ENCODE measurements at places on chromosomes 1 and 21.

DNA sequence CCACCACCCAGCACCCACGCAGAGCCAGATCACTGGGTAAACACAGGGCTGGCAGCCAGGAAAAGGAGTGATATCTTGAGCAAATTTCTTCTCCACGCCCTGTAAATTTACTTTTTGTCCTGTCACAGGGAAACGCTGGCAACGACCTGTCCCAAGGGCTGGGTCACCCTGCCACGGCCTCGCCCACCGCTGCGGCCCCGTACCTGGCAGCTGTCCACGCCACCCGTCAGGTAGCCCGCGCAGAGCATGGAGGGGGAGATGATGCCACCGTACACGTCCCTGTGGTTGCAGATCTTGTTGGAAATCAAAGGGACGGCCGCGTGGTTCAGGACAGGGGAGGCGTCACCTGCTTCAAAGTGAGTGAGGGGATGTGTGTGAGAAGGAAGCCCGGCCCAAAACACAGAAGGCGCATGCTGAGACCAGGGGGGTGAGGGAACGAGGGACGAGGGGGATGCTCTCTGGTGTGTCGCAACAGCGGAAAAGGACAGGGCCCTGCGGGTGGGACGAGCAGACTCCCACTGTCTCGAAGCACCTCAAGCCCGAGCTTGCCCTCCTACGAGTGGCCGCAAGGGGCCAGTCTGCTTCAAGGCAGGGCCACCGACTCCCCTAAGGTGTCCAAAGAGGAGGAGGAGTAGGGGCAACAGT is 10.1 kb upstream of the TFF1 start:
- peak; percentile 64 for DNase-seq

DNA sequence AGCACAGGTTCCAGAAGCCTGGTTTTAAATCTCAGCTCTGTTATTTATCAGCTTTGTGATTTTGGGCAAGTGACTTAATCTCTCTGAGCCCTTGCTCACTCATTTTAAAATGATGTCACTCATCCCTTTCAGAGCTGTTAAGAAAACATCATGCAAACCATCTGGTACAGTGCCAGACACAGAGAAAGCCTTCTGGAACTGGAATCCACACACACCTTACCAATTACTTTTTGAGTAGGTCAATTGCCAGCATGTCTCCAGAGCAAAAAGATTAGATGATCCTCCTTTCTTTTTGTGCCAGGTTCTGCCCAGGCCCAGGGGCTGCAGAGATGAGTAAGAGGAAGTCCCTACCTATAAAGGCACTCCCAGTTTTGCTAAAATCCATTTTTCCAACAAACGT is 61.3 kb downstream of the ROR1 start:
- no peak for DNase-seq

- no peak for DNase-seq
These were observed 113.8 kb upstream of the C8B start for GRCh38 chr1:57079454-57080157.

- DNase-seq = no peak
These were observed 6.2 kb upstream of the KCNK2 start for GRCh38 chr1:215076322-215076721.

DNA sequence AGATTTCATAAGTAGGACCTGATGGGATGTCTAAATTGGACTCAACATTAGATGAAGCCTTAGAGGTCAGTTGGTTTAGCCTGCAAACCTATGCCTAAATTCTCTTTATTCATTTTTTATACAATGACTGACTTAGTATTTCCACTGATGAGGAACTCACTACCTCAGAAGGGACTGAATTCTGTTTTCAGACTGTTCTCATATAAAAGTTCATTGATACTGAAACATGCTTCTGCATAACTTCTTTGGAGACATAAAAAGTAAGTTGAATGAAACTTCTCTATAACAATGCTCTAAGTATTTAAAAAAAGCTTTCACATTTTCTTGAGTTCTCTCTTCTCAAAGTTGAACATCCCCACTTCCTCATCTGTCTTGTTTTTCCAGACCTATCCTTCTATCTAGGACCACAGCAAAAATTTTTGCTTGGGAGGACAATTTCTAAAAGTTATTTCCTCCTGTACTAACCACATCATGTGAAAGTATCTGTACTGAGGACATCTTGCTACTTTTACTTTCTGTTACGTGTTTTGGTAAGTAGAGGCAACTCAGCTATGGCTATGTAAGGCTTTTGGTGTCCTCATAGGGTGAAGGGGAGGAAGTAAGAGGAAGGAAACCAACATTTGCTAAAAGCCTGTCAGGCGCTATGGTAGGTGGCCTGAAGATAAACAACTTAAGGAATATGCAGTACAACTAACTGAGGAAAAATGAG is 64.1 kb downstream of the USP24 start:
- no peak for DNase-seq

GRCh38 chr1:231636157-231636556 is 9.6 kb downstream of the DISC1 start:
- no peak for DNase-seq

DNA sequence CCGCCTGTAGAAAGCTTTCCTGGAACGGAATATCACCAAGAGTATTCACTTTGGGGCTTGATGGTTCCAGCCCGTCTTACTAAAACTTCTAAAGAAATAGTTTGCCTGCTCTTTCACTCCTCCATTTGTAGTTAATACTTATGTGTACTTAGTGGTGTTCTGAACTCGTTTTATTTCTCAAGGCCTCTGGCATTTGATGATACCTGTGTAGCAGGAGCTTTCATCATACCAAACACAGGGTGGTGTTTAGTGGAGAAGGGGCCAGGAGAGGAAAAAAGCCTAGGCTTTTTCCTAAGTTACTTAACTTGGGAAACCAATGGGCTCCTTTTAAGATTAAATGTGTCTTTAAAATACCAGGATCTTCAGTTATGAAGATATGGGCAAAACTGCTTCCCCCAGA is 74.3 kb downstream of the RPS6KA1 start:
- DNase-seq = no peak

GRCh38 chr1:4681026-4681425 is 26.6 kb downstream of the AJAP1 start:
- no peak for DNase-seq

- no peak for DNase-seq
These were observed 455.5 kb upstream of the ADAMTS5 start for GRCh38 chr21:27422435-27422834.

DNA sequence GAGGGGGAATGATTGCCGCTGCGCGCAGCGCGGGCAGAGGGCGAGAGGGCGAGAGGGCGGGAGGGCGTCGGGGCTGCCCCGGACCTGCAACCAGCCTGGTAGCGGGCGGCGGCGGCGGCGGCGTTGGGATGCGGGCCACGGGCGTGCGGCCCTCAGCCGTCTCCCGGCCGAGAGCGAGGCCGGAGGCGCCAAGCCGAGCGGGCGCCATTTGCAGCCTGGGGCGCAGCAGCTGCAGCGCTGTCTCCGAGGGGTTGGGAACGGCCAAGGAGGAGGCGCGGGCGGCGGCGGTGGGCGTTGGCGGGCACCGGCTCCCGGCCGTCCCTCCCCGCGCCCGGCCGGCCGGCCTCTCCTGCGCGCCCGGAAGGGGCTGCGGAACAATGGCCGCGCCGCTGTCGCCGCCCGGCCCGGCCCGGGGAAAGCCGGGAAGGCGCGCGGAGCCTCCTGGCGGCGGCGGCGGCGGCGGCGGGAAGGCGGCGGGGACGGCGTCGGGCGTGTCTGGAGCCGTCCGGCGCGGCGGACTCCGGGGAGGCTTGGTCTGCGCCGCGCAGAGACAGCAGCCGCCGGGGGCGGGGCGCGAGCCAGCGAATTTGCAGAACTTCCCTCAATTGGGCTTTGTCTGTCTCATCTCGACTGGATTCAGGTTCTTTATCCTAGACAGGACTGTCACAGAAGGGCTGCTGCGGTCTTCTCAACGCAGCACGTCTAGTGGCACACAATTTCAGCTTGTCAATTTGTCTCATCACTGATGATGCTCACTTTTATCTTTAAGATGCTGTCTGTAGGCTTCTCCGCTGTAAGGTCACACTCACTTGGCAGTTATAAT is 35.7 kb downstream of the ZBTB8B start:
- peak; percentile 76 for DNase-seq

- no peak for DNase-seq
These were observed 40.3 kb upstream of the TLR5 start for GRCh38 chr1:223183268-223183862.

- peak; percentile 25 for DNase-seq
These were observed 20.4 kb downstream of the OLFML2B start for GRCh38 chr1:162003061-162003829.

DNA sequence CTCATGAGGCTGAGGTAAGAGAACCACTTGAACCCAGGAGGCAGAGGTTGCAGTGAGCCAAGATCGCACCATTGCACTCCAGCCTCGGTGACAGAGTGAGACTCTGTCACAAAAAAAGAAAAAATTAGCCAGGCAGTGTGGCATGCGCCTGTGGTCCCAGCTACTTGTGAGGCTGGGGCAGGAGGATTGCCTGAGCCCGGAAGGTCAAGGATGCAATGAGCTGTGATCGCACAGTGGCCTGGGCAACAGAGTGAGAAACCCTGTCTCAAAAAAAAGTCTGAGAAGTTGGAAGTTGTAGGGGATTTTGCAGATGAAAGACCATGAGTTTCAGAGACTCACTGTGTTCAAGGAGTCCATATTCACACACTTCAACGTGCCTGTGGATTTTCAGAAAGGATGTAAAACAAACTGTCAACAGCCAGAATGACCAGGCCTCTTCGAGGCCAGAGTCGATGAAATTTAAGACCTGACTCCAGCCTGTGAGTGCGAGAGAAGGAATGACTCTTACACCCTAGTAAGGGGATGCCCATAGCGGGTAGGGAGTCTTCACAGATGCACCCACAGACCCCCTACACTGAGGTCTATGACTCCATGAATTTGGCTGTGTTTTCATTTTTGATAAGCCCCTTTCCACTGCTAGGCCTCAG is 2.2 kb downstream of the S100A13 start:
- DNase-seq = no peak

- DNase-seq = no peak
These were observed 39.7 kb upstream of the IFNLR1 start for GRCh38 chr1:24226749-24227148.

DNA sequence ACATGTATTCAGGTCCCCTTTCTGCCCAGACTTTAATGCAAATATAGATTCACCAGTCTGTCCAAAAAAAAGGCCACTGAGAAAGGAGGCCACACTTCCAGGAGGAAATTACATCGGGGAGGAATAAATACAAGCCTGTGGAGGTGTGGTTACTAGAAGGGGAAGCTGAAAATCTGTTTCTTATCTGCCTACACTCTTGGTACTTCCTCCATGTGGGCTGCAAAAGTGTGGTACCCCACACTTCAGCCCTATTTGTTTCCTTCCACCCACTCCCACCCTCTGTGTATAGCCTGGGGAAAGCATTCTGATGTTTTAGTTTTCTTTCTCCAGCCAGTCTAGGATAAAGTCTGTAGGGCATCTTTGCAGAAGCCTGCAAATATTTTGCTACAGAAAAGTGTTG is 38.4 kb downstream of the UTP25 start:
- peak; percentile 87 for DNase-seq

GRCh38 chr1:202029727-202030126 is 19.3 kb downstream of the ELF3 start:
- DNase-seq = no peak

DNA sequence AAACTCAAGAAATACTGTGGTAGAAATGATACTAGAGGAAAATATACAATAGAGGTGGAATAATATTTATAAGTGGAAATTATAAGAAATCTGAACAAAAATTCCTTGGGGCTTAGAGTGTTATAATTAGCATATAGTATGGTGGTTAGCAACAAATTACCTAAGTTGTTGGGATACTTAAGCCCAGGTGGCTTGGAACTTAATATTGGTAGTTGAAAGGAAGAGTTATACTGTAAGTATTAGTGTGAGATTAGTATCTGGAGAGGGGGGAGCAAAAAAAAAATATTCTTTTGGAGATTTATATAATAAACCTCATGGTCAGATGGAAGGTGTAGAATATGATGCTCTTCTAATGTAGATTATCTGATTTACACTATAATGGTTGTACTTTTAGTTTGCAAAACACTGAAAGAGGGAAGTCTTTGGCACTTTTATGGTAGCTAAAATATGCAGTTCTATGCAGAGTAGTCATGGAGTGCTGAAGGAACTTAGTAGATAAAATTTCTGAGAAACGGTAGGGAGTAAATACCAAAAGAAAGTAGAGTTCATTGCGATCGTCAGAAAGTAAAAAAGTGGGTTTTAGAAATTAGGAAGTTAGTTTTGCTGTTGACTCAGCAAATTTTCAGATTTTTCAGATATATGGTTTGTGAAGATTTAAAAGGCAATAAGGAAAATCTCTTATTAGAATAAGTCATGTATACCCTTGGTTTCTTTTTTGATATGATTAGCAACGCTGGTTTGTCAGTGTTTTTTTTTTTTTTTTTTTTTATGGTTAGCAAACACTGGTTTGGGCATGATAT is 45.7 kb downstream of the MTF2 start:
- DNase-seq = peak; percentile 57

DNA sequence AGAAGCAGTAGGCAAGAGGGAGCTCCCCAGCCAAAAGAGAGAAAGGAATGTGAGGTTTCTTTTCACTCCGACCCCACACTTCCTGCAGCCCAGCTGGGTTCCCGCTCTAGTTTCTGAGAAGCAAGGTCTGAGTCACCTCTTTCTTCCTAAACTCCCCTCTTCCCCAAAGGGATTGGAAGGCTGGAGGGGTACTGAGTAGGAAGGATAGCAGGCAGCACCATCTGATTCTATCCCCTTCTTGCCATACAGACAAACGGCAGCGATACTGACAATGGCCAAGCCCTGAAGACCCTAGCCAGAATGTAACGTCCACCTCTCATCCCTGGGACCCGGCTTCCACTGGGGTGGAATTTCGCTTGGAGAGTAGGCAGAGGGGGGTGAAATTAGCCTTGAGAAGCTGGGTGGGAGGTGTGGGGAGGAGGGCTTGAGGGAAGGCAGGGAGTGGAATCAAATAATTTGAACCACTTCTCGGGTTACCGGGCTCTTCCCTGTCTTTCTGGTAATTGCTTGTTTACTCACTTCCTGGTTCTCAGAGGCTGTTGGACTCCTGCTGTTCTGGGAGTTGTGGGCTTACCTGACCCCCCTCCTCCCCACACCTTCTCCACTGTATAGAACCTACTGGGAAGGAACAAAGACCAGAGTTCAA is 13.2 kb downstream of the IER5 start:
- no peak for DNase-seq

- no peak for DNase-seq
These were observed 57.8 kb downstream of the KCNJ15 start for GRCh38 chr21:38314558-38314957.

DNA sequence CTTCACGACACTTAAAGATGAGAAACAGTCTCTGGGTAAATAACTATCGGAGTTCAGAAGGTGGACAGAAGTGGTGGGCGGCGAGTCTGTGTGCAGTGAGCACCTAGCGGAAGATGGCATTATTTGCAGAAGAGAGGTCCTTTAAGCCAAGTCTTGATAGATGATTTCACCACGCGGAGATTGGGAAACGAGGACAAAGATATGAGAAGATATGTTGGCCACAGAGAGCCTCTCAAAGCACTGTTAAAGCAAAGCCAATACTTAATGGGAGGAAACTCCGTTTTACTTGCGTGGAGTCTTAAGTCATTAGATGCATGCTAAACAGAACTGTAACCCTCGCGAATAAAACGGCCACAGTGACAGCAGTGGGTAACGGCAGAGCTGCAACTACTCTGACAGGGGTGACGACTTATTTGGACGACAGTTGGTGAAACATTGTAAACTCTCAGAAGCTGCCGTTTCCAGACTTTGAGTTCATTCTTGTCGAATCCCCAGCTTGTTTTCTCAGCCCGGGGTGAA is 577 bp upstream of the CEP350 start:
- no peak for DNase-seq

All from common myeloid progenitor, CD34-positive (primary cell).